ENCODE measurements at places on chromosomes 4 and X.
A peak's percentile ranks its signal among the peaks of the same experiment; 100 is the strongest.

GRCh38 chrX:102934624-102935023, 2.4 kb upstream of the RAB40AL start:
- DNase-seq = no peak

- DNase-seq = no peak
These were observed 98.8 kb upstream of the EOLA2 start for GRCh38 chrX:150037041-150037440.

- DNase-seq = no peak
These were observed 206.5 kb downstream of the PCDH10 start for GRCh38 chr4:133355633-133356032.

DNA sequence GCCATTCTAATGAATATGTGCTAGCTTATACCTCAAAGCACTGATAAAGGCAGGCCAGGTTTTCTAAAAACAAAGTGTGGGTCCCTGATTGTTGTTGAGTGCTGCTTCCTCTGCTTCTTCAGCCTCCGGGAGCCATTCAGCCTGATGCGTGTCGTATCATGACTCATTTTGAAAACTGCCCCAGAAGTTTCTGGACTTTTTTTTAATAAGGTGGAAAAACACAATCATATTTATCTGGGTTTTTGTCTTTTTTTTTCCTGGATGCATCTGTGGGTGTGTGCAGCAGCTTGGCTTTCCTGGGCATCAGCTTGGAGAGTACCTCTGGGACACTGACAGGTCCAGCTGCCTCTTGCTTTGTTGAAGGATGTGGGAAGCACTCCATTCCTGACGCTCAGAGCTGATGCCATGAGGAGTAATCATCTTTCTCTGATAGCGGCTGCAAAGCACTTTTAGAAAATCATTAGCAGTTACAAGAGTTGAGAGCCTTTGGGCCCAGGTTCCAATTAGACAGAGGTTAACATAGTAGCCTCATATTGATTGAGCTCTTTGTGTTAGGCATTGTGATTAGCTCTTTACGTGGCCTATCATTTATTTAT, 66.9 kb downstream of the PARM1 start:
- DNase-seq = no peak

DNA sequence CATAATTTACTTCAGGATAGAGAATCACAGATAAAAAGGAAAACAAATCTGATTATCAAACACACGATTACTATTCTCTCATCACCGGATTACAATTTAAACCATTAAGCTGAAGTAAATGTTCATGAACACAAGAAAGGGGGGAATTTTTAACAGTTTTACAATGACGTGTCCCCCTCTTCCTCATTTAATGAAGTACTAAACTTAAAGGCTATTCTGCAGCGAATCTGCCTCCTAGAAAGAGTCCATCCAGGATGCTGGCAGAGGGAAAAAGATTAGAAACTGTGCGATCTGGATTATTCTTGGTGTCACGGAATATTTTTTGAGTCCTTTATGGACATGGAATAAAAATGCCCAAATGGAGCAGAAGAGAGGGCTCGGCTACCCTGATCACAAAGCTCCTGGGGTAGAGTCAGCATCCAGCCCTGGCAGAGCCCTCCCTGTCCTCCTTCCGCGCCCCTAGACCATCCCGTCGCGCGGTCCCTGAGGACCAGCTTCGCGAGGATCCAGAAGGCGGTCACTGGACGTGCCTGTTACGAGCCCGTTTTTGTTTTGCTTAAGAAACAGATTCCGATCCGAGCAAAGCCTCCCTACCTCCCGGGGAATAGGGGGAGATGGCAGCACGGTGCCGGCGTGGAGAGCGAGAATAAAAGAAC, 1.2 kb downstream of the ELF2 start:
- DNase-seq = no peak

DNA sequence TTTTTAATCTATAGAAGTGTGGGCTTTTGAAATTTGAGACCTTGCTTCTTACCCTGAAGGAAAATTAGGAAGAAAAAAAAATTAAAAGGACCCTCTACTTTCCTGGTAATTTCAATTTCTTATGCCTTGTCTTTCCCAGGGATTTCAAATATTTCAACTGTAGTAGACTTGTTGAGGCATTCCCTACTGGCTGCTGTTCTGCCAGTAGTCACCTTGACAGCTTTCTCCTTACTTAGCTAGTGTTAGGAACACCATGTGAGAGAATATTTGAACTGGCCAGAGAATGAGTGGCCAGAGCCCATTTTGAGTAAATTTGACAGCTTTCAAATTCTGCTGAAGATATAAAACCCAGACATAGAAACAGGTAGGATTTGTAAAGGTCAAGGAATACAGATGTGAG, 24.0 kb upstream of the GBA3 start:
- no peak for DNase-seq

DNA sequence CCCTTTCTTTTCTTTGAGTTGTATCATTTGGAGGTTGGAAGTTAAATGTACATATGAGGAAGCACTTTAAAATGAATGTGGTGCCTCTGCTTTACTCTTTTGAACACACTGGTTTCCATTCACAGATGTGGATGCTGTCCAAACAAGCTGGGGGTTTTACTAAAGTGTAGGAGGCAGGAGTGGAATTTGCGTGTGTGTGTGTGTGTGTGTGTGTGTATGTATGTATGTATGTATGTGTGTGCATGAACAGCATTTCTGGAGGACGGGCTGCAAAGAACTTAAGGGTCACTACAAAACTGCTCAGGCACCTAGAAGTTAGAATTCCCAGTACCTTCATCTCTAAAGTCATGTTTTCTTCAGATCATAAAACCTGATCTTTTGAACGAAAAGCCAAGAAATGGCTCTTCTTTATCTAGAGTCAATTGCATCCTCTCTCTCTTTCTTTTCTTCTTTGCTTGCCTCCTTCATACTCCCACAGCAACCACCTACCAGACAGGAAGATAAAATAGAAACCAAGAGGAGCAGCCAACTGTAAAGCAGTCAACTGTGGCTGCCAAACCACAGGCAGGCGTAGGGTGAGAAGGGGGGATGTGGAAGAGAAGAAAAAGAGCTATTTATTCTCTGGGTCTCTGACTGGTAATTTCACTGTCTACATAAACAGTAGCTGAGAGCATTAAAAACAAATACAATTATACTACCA, 177.0 kb upstream of the RASGEF1B start:
- DNase-seq = peak; percentile 26

DNA sequence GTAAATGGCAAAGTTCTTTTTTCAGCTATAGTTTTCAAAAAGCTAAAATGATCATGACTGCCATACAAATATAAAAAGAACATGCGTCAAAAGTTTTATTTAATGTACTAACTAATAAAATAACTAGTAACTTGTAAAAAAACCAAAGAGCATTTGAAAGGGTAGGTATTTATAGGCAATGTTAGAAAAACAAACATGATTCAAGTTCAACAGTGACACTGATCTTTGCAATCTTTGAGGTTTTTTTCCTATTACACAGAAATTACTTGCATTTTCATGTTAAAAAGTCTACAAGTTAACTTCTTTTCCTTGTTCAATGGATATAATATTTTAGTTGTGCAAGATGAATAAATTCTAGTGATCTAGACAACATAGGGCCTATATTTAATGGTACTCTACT, 72.3 kb upstream of the GRID2 start:
- no peak for DNase-seq

- no peak for DNase-seq
These were observed 24.2 kb downstream of the HAUS3 start for GRCh38 chr4:2217726-2218125.

GRCh38 chrX:11341274-11342201, 48.3 kb downstream of the AMELX start:
- DNase-seq = no peak

GRCh38 chrX:30304866-30305265, 4.3 kb downstream of the NR0B1 start:
- DNase-seq = no peak

GRCh38 chr4:97938141-97938540, 205.1 kb downstream of the STPG2 start:
- DNase-seq = no peak

All from stimulated activated CD4-positive, alpha-beta T cell treated with anti-CD3 and anti-CD28 coated beads, Interleukin-12 subunit alpha, Interleukin-12 subunit beta, amount 100 ng/mL, for 24 hours (primary cell).